ENCODE measurements at places on chromosomes 6 and 20.
A peak's percentile ranks its signal among the peaks of the same experiment; 100 is the strongest.

- no peak for DNase-seq
Observed at GRCh38 chr20:22653658-22654642, 69.6 kb upstream of the FOXA2 start.

- no peak for DNase-seq
Observed at GRCh38 chr6:10615675-10616074, 78.7 kb downstream of the C6orf52 start.

- peak; percentile 50 for DNase-seq
Observed at GRCh38 chr20:24960302-24960801, 11.3 kb downstream of the CST7 start.

DNA sequence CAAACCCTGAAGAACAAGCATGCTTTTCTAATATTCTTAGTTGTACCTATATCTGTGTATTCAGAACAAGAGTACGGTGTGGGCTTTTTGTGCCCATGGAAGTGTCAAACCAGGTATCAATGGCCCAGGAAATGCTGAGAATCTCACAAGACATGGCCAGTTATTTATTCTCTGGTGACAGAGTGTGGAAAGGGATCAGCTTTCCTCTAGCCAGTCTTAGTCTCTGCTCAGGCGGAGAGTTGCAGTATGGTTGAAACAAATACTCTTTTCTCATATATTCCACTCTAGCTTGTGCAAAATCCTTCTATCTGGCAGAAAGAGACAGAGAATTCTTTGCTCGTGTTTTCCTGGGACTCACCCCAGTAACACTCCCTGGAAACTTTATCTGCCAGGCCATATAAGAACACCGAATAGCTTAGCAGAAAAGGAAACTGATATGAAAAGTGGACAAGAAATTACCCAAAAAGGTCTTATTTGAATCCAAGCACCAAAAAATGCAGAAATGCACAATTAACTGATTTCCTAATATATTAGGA lies 173.3 kb upstream of the RSPO3 start:
- no peak for DNase-seq

GRCh38 chr6:165820934-165821333 lies 157.9 kb upstream of the PDE10A start:
- no peak for DNase-seq

DNA sequence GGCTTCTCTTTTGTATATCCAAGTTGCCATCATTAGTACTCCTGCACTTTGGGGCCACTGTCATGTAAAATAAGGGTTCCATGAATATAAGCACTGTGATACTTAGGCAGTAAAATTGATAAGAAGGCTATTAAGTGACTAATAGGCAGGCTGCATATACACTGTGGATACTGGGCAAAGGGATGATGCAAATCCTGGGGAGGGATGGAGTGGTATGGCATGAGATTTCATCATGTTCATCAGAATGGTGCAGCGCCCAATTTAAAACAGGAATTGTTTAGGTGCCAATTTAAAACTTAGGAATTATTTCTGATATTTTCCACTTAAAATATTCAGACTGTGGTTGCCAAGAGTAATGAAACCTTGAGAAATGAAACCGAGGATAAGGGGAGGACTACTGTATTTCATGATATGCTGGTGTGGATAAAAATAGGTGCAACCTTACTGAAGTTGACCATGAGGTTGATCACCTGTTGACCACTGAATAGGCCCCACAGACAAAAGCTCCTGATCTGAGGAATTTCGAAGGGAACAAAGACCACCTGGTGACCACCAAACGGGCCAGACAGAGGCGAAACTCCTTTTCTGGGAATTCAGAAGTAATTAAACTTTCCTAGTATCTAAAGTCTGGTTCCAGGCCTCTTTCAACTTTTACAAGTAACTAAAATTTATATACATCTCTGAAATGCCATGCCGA lies 4.9 kb upstream of the TRIM39 start:
- no peak for DNase-seq

GRCh38 chr6:42987533-42988451 lies 3.4 kb downstream of the PPP2R5D start:
- no peak for DNase-seq
